ENCODE measurements at places on chromosomes 2 and 18.

- no peak for DNase-seq
Observed at GRCh38 chr2:36538335-36538734, 59.6 kb downstream of the FEZ2 start.

DNA sequence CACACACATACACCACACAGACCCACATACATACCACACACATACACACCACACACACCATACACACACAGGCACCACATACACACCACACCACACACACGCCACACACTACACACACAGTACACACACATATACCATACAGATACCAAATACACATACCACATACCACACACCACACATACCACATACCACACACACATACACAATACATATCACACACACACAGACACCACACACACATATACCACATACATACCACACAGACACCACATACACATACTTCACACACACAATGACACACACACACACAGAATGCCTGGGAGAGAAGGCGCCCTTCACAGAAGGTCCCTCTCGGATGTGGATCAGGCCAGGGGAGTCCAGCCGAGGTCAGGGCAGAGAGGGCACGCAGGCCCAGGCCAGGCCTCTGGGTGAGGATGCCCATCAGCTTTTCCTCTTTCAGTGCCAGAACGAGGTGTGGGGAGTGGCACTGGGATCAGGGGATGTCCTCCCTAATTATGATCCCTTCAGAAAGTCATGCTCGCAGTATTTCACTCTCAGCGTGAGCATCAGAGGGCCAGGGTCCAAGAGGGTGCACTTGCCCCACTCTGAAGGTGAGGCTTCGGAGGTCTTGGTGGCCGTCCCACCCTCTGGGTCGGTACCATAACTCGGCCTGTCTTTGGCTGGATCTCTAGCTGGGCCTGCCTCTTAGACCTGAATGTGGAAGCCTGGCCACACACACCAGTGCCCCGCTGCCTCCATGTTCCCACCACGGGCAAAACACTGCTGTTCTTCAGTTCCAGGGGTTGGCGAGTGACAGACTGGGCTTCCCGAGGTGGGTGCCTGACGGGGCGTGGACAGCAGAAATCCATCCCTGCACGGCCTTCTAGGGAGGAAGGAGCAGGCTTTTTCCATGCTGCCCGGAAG lies 70.6 kb upstream of the ODC1 start:
- DNase-seq = no peak

DNA sequence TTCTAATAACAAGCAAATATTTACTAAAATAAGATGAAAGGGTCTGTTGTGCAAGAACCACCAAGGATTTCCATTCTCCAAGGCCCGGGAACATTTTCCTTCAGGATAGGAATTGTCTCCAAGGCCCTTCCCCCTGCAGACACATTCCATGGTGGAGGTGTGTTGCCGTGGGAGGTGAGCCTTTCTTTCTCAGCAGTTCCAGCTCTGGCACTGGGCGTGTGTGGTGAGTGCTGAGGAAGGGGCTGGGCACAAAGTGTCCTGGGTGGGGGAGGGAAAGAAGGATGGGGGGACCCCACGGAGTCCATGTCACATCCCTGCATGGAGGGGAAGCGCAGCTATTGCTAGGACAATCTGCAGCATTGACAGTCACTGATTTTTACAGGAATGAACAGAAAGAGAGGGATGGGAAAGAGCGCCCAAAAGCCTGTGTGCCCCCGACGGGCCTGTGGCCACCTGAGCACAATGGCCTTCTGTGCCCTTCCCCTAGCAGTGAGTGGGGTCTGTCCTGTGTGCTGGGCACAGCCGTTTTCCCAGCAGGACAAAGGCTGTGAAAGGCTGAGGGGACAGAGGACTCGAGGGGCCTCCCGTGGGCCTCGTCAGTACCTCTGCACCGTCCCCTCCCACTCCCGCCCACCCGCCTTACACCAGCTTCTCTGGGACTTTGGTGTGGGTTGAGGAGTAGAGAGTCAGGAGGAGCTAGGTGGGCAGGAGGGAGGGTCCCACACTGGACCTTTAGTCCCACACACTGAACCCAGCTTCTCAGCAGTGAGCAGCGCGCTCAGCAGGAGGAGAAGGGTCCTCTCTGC lies 79.8 kb downstream of the PTGR3 start:
- DNase-seq = no peak

- DNase-seq = no peak
Observed at GRCh38 chr2:201698588-201699226, at the start of gene MPP4. Gene MPP4, minus strand, starts transcription at chr2:201698644. Its CDS starts 4,690 bp downstream, at chr2:201693954.

- DNase-seq = no peak
Observed at GRCh38 chr18:33584548-33585430, 6.8 kb downstream of the ASXL3 start.

DNA sequence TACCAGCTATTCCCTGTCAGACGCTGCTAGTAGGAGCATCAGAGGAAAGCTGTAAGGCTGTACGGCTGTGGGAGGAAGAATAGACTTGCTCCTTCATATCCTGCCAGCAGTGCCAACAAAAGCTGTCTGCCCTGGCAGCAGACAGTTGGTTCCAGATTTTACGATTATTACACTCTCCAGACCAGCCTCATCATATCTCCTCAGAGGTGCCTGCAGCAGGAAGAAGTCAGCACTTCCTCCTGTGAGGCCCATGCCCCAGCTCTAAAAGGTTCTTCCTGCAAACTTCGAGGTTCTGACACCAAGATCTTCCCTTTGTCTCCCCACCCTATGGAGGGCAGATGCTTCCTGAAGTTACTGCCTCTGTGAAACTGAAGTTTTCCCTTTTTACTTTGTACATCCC lies 537.7 kb upstream of the PKDCC start:
- no peak for DNase-seq

DNA sequence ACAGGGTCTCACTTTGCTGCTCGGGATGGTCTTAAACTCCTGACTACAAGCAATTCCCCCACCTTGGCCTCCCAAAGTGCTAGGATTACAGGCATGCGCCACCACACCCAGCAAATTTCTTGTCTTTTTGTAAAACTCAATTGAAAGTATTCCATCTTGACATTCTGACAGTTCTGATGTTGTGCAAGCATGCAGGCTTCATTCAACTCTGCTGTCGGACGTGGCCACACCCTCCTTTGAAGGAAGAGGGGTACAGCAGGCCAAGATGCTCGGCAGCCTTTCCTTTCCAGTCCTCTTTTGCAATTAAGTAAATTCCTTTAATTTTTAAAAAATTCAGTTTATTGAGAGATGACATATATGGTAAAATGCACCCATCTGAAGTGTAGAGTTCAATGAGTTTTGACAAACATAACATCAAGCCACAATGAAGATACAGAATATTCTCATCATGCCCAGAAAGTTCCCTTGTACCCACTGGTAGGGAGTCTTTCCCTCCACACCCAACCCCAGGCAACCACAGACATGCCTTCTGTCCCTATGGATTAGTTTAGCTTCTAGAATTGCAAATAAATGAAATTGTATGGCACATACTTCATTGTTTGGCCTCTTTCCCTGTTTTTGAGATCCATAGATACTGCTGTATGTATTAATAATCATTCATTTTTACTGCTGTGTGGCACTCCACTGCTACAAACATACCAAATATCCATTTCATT lies 33.1 kb downstream of the TUBB6 start:
- DNase-seq = no peak

DNA sequence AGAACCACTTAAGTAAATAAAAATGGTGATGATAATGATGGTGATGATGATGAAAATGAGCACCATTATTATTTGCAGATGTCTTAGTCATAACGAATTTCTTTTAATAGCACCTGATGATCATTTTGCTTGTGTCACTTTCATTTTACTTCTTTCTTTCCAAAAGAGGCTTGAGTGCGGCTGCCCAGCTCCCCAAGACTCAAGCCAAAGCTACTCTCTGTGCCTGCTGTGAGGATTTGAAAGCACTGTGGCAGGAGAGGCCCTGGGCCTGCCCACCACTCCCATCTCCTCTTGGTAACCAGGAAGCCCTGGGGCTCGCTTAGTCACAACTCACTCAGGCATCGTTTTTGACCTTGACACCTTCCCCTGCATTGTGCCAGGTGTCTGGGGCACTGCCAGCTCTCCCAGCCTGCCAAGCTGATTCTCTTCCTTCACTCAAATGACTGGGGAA lies 41.2 kb downstream of the RPL37A start:
- peak; percentile 47 for DNase-seq

GRCh38 chr2:234412726-234413125 lies 84.2 kb downstream of the ARL4C start:
- DNase-seq = no peak

GRCh38 chr2:16553226-16553625 lies 112.4 kb downstream of the CYRIA start:
- DNase-seq = no peak

- no peak for DNase-seq
Observed at GRCh38 chr2:120632796-120633646, 102.6 kb upstream of the GLI2 start.

DNA sequence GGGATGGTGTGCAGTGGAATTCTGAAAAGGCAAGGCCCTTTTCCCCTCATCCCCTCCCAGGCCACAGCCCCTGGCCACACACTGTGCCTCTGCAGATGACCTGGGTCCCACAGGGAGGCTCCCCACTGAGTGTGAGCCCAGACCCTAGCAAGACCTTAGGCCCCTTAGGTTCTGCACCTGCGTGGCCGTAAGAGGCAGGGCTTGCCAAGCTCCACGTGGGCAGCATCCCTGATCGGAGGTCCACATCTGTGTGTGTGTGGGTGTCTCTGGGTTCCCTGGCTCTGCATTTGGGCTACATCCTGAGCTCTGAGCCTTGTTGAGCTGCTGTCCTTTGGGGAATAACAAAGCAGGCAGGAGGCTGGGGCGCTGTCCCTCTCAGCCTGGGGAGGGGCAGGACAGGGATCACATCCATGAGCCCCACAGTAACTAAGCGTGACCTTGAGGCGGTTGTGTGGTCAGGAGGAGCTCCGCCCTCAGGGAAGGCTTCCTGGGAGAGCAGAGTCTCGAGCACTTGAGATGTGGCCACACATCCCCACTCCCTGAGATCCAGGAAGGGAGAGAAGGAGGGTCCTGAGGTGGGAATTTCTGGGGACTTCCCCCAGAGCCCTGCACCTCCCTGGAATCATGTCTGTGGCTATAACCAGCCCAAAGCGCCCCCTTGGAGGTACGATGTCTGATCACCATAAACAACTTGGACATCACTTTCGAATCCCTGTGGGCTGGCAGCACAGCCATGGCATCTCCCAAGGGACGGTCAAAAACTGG lies 84.8 kb downstream of the STPG4 start:
- no peak for DNase-seq

- no peak for DNase-seq
Observed at GRCh38 chr18:7272311-7273049, 41.6 kb downstream of the LRRC30 start.

- DNase-seq = no peak
Observed at GRCh38 chr2:234001380-234002160, 48.9 kb upstream of the SPP2 start.

DNA sequence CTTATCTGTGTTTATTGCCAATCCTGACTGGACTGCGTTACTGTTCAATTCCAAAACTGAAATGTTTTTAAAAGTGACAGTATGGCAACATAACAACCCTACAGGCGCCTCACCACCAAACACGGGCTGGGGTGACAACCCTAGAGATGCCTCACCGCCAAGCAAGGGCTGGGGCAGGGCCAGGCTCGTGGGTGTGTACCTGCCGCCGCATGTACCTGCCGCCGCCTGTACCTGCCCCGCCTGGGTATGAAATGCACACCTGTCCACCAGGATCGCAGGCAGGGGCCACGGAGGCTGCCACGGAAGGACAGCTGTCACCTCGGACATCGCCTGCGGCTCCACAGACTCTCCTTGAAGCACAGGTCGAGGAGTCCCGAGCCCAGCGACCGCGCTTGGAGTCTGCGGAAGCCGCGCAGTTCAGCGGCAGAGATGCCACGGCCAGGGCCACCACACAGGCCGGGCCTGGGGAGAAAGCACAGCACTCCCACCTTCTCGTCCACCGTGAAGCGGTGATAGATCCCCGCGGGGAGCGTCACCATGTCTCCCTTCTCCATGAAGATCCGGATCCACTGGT lies 18.9 kb downstream of the ADI1 start:
- DNase-seq = no peak

GRCh38 chr18:61702007-61702406 lies 190.8 kb downstream of the RNF152 start:
- DNase-seq = no peak

GRCh38 chr2:186639939-186640338 lies 50.1 kb downstream of the ITGAV start:
- peak; percentile 10 for DNase-seq

- no peak for DNase-seq
Observed at GRCh38 chr2:216363221-216363620, 9.1 kb downstream of the MARCHF4 start.

DNA sequence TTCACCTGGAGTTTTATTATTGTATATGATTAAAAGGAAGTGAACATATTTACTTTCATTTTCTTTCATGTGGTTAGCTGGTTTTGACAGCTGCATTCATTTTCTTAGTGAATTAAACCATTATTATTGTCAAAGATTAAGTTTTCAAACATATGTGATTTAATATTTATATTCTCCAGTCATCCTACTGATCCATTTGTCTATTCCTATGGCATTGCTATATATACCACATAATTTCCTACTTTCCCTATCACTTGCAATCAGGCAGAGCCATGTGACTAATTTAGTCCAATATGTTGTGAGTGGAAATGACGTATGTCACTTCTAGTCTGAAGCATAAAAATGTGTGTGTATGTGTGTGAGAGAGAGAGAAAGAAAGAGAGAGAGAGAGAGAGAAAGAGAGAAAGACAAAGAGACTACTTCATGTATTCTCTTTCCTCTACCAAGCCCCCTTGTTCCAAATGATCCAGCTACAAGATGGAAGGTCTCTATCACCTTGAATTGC lies 12.0 kb upstream of the TACR1 start:
- DNase-seq = no peak

DNA sequence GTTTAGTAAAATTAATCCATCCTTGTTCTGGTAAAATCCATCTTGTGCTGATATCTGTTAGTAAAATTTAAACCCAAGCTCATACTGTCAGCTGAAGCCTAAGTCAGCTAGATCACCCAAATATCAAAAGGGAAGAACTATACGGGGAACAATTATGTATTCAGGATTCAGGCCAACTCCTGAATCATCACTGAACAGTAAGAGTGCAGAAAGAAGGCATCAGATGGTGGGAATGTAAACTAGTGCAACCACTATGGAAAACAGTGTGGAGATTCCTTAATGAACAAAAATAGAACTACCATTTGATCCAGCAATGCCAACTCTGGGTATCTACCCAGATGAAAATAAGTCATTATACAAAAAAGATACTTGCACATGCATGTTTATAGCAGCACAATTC lies 81.8 kb downstream of the RAPGEF4 start:
- DNase-seq = no peak

- DNase-seq = no peak
Observed at GRCh38 chr2:235300368-235301201, 193.3 kb upstream of the AGAP1 start.
